Upper lobe of left lung (tissue), 6 donors: ENCODE measurements at places on chromosomes 1 and 21. TPM values are rescaled to one million over a fixed set of nuclear protein-coding genes. Genes with fewer than 3 reads are reported as not detected.

GRCh38 chr1:218823291-218823900, 350.3 kb upstream of the LYPLAL1 start:
- no peak for DNase-seq

- no peak for DNase-seq
Observed at GRCh38 chr1:59903141-59903754, 23.3 kb downstream of the CYP2J2 start.

- no peak for DNase-seq
Observed at GRCh38 chr1:15850471-15851001, 3.0 kb downstream of the SPEN start.

- DNase-seq = no peak
Observed at GRCh38 chr21:29829564-29830275, 110.1 kb downstream of the GRIK1 start.

DNA sequence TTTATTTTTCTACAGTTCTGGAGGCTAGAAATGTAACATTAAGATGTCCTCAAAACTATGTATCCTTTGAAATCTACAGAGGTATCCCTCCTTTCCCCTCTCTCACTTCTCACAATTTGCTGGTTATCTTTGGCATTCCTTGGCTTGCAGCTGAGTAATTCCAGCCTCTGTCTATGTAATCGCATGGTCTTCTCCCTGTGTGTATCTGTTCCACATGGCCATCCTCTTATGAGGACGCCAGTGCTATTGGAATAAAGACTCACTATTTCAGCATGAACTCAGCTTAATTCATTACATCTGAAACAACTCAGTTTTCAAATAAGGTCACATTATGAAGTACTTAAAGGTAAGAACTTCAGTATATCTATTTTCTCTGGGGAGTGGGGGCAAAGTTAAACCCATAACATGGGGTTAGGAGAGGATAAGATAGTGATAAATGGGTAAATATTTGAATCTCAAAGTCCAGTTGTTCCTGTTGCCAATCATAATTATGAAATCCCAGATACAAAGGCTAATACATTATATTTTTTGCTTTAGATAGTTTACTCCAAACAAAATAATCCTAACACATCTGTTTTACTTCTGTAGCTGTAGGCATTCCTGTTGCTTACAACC, 1290.8 kb downstream of the NCAM2 start:
- DNase-seq = no peak

DNA sequence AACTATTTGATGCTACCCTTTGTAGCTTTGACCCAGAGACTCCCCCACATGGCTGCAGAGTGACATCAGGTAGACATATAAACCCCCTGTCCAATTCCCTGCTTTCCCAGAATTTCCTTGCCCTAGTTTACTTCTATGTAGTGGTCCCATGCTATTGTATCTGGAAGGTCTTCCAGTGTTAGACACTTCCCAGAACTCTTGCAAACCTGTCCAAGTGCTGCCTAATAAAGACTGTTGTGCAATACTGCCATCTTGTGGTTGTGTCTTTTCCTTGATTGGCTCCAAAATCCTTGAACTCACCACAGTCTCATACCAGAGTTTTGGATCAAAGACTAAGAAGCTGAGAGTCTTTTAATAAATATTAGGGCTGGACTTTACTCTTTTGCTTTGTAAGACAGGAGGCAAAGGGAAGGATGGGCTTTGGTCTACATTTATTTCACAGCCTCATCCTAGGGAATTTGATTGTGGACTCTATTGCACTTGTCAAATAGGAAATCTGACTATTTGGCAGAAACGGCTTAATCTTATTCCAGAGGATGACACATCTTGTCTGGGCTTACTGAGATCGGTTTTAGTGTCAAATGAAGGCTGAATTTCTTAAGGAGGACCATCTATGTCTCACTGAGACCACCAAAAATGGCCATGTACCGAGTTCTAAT, 169.9 kb downstream of the LRRC7 start:
- DNase-seq = no peak

- DNase-seq = no peak
Observed at GRCh38 chr1:10899490-10900250, 103.2 kb upstream of the CASZ1 start.

DNA sequence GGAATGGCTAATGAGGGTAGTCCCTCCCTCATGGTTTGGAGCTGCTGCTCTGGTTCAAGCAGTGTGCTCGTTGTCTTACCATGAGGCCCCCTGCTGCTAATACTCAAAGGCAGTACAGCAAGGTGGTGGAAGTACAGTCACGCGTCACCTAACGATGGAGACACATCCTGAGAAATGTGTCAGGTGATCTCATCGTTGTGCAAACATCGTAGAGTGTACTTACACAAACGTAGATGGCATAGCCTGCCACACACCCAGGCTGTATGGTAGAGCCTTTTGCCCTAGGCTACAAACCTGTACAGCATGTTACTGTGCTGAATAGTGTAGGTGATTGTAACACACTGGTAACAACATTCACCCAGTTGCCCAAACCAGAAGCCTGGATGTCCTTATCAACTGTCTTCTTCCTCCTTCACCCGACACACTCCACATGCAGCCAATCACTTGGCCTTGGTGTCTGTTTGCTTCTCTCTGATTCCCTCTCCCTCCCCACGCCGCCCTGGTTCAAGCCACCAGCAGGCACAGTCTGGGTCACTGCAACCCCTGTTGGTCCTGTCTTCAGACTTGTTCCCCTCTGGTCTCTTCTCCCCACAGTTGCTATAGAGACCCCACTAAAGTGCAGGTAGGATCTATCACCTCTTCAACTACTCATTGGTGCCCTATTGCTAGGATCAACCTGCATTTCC, 6.0 kb upstream of the KCNA2 start:
- no peak for DNase-seq

DNA sequence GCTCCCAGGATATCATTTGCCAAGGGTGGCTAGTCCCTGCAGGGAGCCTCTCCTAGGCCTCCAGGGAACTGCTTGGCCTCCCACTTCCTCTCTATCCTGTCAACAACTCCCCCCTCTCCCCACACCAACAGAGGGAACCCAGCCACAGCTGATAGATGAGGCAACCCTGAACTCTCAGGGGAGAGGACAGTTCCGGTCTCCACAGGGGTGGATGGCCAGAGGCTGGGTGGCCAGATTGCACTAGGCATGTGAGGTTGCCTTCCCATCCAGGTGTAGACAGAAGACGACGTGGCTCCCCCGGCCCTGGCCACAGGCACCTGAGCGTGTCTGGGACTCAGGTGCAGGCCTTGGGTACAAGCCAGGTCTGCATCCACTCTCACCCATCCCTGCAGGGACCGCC, 53.3 kb downstream of the TOR1AIP2 start:
- DNase-seq = peak; percentile 39

GRCh38 chr1:54663725-54664124, 22.1 kb downstream of the MROH7 start:
- no peak for DNase-seq

DNA sequence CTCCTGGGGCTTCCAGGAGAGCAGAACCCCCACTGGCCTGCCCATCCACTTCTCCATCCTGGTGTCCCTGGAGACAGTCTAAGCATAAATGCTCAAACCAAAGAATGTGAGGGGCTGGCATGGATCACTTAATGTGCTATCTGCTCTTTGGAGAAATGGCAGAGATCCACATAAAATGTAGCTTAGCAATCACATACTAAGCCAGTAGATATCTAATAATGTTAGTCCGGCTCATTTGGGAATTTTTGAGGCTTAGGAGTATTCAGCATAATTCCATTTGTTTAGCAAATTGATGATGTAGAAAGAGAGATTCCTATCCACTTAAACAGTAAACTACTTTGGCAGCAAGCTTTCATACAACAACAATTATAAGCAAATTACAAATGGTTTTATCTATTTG, 90.7 kb downstream of the TENT5C start:
- no peak for DNase-seq

DNA sequence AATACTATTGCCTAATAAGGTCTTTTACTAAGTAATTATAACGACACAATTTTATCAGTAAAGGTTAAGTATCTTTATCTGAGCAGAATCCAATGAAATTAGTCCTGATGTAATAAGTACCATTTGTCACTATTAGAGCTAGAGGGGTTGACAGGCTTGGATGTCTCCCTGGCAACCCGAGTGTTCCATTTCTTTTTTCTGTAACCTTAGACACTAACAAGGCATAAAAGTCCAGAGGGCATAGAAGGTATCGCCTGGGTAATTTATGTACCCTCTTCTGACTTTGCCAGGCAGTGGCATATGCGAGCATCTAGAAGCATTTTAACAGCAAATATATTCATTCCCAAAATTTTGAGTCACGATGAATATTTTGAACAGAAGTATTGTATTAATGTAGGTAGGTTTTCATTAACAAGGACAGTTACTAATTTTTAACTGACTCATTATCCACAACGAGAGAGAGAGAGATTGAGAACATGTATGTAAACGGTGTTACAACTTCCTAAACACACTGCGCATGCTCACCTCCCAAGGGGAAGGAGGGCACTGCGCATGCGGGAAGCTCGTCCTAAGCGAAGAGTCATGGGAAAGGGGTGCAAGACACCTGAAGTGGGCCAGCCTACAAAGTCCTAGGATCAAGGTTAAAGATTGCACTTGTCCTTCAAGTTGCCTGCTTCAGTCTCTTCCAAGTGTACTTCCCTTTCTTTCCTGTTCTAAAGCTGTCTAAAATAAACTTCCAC, 423.9 kb downstream of the DSCAM start:
- no peak for DNase-seq

- DNase-seq = no peak
Observed at GRCh38 chr1:225990705-225991464, 8.3 kb downstream of the SDE2 start.

- DNase-seq = no peak
Observed at GRCh38 chr1:1858382-1859086, 32.4 kb downstream of the GNB1 start.

DNA sequence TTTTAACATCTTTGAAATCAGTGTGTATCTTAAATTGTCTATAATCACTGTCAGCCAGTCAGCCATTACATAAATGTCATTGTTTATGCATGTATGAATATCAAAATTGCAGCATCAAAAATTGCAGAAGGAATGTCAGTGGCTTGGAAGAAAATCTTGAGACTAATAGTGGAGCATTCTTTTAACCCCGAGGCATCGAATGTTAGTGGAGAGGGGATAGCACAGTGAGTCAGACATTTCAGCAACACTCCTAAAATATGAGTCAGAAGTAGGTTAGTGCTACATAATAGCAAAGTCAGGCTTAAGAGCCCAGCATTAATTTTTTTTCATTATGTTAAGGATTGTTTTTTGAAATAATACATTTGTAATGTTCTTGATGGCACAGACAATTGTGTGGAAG, 45.5 kb downstream of the SNRPE start:
- DNase-seq = no peak

DNA sequence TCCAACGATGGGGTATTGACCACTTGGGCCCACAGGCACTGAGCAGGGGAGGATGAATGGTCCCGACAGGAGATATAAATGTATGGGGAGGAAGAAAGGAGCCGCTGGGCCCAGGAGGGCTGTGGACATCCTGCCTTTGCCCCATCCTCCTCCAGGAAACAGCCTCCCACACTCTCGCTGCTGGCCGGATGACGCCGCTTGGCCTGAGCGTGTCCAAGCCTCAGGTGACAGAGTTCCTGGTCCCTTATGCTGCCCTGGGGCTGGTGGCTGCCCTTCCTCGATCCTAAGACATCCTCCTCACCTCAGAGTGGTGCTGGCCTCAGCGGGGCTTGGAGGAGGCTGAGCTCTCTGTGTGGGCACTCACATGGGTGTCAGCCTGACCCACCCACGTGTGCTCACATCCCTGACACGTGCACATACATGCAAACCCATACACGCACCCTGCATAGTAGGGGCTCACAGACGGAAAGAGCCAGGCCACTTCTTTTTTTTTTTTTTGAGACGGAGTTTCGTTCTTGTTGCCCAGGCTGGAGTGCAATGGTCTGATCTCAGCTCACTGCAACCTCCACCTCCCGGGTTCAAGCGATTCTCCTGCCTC, 5.9 kb upstream of the SERINC2 start:
- DNase-seq = no peak

DNA sequence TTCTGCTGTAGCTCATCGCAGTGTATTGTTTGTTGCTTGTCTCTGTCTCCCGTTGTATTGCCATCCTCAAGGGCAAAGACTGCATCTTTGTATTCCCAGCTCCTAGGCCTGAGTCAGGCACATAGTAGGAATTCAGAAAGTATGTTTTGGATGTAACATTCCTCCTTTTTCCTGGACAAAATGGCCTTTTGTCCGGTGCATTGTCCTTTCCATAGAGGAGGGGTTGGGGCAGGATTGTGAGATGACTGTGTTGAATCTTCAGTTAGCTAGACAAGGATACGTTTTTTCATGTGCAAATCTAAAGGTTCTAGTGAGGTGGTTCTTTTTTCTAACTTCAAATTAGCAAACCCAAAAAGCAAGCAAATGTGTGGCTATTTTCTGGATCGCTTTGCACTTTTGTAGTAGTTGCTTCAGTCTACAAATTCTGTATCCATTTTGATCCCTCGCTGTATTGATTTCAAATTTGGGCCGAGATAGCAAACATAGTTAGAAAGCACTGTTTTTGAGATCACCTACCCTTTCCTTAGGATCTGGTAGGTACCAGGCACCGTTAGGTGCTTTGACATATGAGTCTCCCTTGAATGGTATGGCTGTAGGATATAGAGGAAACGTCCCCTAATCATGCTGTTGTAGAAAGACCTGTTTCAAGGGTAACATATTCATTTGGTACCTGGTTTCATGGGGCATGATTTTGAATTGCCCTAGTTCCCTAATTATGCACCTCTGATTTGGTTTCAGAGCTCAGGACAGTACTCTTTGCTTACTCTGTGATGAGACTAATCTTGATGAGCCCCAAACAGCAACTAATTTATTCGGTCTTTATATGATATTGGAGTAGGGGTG, 1.2 kb downstream of the PPP1R8 start:
- no peak for DNase-seq

Gene NOC2L
- 57.7 TPM for total RNA-seq

Gene PADI4
- total RNA-seq = 5.3 TPM

Gene TMEM125
- 216 TPM for total RNA-seq

Gene ZNHIT6
- 4.2 TPM for total RNA-seq

Gene CHIA
- not detected for total RNA-seq

Gene OR2T33
- total RNA-seq = not detected

Gene VANGL2
- 2.1 TPM for total RNA-seq

Gene KLF18
- total RNA-seq = not detected

Gene TEDDM1
- not detected for total RNA-seq

Gene LRRN2
- not detected for total RNA-seq

Gene TAS1R1
- total RNA-seq = 0.11 TPM

Gene ATXN7L2
- total RNA-seq = 6.6 TPM

Gene CLDN17
- total RNA-seq = not detected

Gene NCF2
- 97.0 TPM for total RNA-seq

Gene ZNF436
- total RNA-seq = 5.5 TPM

Gene C8A
- total RNA-seq = not detected

Gene GPR52
- 3.3 TPM for total RNA-seq
